Iris pigment epithelial cell (primary cell): ENCODE measurements at places on chromosomes 4 and X.

DNA sequence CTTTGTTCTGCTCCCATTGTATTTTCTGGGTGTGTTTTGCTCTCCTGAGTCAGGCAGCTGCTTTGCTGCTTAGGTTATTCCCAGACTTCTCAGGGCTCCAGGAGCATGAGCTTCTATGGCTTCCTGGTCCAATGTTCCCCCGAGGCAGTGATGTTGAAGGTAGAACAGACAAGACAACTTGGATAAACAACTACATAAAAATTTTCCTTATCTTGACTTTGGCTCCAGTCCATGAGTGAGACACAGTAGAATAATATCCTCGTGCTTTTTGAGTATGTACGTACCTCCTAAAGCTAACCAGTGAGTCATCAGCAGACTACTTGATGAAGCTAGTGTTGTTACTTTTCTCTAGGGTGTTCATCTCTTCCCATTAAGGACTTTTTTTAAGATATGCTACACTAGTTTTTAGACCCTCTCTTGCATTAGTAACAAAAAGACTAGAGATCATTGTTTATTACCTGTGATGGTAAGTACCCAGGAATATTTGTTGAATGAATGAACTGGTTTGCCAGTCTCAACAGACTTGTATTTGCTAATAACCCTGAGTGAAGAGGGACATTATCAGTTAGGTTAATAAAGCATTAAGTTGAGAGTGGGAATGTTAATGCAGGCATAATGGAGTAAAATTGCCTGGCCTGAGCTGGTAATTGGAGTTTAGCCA is 131.9 kb downstream of the FHIP1A start:
- DNase-seq, result peak; percentile 95

GRCh38 chr4:76984127-76984526 is 34.6 kb downstream of the SEPTIN11 start:
- peak; percentile 59 for DNase-seq

- DNase-seq, result no peak
These were observed 47.5 kb downstream of the DCTD start for GRCh38 chr4:182869697-182870096.

DNA sequence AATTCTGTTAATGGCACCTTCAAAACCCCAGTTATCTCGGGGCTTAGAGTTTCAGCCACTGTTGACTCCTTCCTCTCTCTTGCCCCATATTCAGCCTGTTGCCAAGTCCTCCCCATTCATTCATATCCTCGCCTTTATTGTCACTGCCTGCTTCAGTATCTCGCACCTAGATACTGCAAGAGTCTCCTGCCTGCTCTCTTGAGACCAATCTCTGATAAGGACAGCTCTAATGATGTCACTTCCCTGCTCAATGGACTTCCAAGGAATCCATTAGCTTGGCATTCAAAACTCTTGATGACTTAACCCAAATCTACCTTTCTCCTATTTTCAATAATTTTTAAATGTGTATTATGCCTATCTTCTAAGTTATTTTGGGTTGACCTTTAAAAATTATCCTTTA is 1.1 kb upstream of the UBE2A start:
- DNase-seq, result no peak

- DNase-seq, result peak; percentile 47
These were observed 99.5 kb upstream of the MYOZ2 start for GRCh38 chr4:119035951-119036737.

DNA sequence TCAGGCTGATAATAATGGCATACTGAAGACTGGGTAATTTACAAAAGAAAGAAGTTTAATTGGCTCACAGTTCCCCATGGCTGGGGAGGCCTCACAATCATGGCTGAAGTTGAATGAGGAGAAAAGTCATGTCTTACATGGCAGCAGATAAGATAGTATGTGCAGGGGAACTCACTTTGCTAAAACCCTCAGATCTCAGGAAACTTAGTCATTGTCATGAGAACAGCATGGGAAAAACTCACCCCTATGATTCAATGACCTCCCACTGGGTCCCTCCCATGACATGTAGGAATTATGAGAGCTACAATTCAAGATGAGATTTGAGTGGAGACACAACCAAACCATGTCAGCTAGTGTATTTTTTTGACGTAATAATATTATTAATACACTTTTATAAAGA is 149.8 kb upstream of the BOD1L1 start:
- DNase-seq, result peak; percentile 15

- DNase-seq, result no peak
These were observed 2.2 kb upstream of the SLC38A5 start for GRCh38 chrX:48472225-48472624.

DNA sequence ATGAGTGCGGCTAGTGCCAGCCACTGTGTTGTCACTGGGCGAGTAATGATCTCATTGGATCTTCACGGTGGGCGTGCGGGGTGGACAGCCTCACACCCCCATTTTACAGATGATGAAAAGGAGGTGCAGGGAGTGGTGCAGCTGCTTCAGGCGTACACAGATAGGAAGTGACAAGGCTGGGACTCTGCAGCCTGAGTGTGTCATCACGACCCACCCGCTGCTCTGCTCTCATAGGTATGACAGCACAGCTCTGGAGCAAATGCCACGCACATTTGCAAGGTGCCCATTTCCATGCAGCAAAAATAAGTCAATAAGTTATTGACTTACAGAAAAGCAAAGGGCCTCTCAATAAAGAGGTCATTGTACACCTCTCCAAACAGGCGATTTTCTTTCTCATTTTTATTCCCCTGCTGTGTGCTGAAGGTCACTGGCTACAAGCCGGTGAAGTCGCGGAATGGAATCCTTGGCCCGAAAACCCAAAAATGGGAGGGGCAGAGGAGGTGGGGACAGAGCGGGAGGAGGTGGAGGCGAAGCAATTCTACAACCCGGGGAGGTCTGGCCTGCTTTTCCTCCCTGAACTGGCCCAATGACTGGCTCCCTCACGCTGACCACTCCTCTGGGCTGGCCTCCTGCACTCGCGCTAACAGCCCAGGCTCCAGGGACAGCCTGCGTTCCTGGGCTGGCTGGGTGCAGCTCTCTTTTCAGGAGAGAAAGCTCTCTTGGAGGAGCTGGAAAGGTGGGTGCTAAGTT is at the start of gene SOD3:
Gene SOD3, plus strand, starts transcription at position 658 of the 750 bp plus-strand sequence. CDS start 3,949 bp downstream, outside the sequence.
- peak; percentile 69 for DNase-seq

GRCh38 chr4:10524196-10524833 is 67.1 kb upstream of the ZNF518B start:
- no peak for DNase-seq

- no peak for DNase-seq
These were observed 77.1 kb upstream of the PABPC4L start for GRCh38 chr4:134278675-134279074.

DNA sequence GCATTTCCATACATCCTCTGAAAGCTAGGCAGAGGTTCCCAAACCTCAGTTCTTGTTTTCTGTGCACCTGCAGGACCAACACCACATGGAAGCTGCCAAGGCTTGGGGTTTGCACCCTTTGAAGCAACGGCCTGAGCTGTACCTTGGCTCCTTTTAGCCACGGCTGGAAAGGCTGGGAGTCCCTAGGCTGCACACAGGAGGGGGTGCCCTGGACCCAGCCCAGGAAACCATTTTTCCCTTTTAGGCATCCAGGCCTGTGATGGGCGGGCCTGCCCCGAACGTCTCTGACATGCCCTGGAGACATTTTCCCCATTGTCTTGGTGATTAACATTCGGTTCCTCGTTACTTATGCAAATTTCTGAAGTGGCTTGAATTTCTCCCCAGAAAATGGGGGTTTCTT is 17.4 kb upstream of the PCSK1N start:
- DNase-seq, result no peak

- no peak for DNase-seq
These were observed 231.4 kb downstream of the QDPR start for GRCh38 chr4:17280261-17281018.

GRCh38 chr4:5925419-5926200 is 32.7 kb upstream of the CRMP1 start:
- no peak for DNase-seq

GRCh38 chrX:93538575-93538974 is 134.8 kb downstream of the NAP1L3 start:
- peak; percentile 0 for DNase-seq

GRCh38 chr4:101417046-101417445 is 69.7 kb upstream of the PPP3CA start:
- DNase-seq, result no peak

GRCh38 chr4:78876568-78877320 is 62.5 kb downstream of the PAQR3 start:
- peak; percentile 42 for DNase-seq
